ENCODE measurements at places on chromosomes 5 and 9.

DNA sequence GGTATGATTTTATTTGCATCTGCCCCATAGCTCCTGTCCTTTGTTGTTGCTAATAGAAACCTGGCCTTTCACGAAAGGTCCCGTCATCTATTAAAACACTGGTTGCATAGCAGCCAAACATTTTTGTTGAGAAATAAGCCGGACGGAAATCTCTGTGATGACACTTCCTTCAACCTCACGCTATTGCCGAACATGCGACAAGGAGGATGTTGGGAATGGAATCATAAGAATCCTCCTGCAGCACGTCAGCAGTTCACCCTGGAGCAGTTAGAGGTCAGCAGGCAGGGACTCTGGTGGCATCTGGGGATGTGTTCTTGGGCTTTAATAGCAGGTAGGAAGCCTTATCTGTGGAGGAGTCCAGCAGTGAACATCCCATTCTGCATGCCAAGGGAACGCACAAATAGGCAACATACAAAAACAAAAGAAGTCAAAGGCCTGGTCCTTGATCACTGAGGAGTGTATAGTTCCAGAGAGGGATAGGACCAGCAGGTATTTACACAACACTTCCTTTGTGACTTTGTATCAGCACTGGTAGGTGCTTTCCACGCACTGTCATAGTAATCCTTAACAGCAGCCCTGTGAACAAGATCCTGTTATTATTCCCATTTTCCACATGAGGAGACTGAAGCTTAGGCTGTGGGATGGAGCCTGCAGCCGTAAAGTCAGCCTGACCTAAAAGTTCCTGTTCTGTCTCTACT, 33.4 kb downstream of the ARHGAP26 start:
- no peak for DNase-seq

- DNase-seq = no peak
Observed at GRCh38 chr5:89399548-89399947, 516.6 kb upstream of the MEF2C start.

DNA sequence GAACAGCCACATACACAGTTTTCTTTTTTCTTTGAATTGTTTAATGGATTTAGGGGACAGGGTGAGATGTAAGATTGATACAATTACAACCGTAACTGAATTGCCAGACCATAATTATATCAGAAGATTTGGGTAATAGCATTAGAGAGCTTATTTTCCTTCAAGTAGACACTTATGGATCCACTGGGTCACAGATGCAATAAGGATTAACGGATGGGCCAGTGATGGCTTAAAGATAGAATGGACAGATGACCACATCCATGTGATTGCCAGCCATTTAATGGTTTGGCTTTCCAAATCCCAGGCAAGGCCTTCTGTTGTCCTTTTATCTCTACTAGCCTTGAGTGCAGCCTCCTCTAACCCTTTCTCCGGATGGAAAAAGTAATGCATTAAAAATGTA, 94.7 kb upstream of the NUDT12 start:
- peak; percentile 95 for DNase-seq

DNA sequence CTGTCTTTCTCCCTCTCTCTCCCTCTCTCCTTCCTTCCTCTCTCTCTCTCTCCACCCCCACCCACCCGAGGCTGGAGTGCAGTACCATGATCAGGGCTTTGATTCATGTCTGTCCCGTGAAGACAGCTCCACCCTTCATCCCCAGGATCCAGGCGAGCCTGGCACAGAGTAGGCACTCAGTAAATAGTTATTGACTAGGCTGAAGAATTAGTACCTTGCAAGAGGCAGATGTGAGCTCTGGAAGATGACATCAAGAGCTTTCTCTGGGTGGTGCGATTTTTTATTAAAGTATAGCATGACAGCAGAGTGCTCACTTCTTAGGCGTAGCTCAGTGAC, 24.0 kb upstream of the WDR38 start:
- no peak for DNase-seq

GRCh38 chr5:161432798-161433197, 113.7 kb downstream of the GABRB2 start:
- no peak for DNase-seq

DNA sequence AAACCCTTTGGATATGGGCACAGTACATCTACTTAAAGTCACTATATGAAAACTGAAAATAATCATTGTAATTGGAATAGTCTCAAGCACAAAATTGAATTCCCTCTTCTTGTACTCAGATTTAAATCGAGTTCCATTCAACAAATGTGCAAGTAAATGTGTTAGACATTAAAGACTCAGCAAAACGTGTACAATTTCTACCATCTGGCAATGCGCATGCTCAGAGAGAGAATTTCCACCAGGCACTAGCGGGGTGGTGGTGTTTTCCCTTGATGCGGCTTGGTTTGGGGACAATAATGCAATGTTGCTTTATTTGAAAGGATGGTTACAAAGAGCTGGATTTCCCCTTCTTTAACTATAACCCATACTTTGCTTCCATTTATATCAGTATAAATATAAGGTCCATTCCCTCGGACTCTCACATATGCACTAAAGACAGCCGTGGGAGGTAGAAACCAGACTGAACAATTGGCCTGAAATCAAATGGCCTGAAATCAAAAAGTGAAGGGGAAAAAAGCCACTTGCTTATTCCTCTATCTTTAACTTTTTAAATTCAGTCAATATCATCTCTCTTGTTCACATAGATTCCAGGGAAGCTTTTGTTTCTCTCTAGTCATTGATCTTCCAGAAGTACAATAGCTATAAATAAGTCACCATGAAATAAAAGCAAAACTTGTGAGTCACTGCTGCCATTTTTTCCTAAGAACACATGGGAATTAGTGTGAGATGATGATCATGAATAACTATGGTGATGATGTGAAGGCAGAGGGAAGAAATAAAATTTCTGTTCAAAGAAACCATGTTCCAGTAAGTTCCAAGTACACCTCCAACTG, 59.2 kb downstream of the ADAMTS12 start:
- DNase-seq = no peak

DNA sequence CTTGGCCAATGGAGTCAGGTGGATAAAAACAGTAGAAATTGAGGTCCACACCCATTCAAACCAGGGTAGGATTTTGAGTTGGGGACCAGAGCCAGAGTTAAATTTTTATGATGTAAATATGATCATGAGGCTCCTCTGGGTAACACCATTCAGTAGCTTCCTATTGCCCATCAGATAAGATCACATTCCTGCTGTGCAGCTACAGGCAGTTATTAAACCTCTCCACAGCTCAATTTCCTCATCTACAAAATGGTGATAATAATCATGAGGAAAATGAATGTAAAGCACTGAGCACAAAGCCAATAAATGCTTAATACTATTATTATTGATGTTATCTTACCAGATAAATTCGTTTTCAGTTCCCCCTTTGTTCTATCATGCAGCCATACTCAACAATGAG, 432.0 kb downstream of the CAAP1 start:
- no peak for DNase-seq

DNA sequence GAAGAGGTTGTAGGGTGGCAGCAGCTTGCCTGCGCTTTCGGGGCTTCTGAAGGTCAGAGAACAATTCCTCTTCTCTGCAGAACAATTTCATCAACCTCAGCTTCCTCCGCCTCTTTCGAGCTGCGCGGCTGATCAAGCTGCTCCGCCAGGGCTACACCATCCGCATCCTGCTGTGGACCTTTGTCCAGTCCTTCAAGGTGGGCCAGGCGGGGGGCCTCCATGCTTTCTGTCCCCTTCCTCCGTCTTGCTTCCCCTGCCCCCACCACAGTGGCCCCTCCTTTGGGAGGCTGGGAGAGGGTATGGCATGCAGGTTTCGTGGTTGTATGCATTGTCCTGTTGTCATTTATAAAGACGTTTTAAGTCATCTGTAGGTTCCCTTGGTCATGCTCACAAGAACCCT, 195.8 kb downstream of the CACNA1B start:
- no peak for DNase-seq

DNA sequence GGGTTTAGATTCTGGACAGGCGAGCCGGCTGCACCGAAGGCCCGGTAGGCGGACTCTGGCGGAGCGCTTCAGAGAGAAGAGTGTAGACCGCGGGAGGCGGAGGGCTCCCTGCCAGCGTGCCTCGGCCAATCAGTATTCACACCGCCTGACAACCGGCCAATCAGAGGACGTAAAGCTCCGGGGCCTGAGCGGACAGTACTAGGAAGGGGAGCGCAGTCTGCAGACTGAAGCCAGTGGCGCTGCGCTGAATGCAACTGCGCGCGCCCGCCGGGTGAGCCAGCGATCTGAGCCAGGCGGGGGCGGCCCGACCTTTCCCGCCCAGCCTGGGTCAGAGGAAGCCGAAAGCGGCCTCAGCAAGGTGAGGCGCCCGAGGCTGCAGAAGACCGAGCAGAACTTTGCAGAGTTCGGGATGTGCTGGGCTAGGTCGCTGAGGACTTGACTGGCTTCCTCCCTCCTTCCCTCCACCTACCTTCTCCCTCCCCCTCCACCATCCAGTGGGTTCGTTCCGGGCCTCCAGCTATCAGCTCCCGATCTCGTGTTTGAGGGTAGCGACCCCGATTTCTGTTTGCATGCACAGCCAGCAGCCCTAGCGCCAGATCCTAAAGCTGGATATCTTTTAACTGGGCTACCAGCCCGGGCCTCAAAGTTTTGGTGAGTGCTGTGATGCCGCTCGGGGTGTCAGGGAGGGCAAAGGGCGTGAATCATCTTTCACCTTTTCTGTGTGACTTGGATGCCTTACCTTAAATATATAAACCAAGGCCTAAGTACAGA, at the start of gene DMRT2:
DMRT2 (plus strand) TSS at position 233 of the 771 bp plus-strand sequence. CDS start 1,257 bp downstream, outside the sequence.
- no peak for DNase-seq

DNA sequence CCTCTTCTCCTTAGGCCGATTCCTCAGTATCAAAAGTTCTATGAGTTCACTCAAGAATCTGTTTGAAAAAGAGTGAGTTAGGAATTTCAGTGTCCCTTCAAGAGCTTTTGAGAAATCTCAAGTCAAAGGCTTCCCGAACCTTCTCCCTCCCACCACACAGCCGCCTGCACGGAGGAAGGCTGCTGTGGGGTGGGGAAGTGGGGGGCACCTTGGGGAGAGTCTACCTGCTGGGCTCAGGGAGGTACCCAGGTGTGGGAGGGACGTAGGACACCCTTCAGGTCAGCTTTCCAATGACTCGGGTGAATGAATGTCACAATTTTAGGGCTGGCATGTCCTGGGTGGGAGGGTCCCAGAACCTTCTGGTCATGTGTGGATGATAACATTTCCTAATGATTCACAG, 17.5 kb downstream of the CXCL14 start:
- DNase-seq = no peak

DNA sequence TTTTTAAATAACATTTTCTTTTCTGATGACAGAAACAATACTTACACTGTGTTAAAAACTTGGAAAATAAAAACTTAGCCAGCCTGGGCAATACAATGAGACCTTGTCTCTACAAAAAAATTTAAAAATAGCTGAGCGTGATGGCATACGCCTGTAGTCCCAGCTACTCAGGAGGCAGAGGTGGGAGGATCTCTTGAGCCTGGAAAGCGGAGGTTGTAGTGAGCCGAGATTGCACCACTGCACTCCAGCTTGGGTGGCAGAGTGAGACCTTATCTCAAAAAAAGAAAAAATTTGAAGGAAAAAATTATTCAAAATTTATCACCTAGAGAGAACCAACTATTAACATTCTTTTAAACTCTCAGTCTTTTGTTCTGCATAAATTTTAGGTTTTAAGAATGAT, 4.9 kb upstream of the CMYA5 start:
- DNase-seq = no peak

DNA sequence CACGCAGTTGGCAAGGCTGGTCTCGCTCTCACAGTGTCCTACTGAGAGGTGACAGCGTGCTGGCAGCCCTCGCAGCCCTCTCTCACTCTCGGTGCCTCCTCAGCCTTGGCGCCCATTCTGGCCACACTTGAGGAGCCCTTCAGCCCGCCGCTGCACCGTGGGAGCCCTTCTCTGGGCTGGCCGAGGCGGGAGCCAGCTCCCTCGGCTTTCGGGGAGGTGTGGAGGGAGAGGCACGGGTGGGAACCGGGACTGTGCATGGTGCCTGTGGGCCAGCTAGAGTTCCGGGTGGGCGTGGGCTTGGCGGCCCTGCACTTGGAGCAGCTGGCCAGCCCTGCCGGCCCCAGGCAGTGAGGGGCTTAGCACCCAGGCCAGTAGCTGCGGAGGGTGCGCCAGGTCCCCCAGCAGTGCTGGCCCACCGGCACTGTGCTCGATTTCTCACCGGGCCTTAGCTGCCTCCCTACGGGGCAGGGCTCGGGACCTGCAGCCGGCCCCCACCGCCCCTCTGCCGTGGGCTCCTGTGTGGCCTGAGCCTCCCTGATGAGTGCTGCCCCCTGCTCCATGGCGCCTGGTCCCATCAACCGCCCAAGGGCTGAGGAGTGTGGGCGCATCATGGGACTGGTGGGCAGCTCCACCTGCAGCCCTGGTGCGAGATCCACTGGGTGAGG, 15.7 kb upstream of the RNF180 start:
- DNase-seq = no peak

- no peak for DNase-seq
Observed at GRCh38 chr9:137837345-137838278, 40.0 kb upstream of the CACNA1B start.

GRCh38 chr9:121383715-121384114, 13.7 kb upstream of the STOM start:
- no peak for DNase-seq
